ENCODE measurements at places on chromosomes 7 and 10.

DNA sequence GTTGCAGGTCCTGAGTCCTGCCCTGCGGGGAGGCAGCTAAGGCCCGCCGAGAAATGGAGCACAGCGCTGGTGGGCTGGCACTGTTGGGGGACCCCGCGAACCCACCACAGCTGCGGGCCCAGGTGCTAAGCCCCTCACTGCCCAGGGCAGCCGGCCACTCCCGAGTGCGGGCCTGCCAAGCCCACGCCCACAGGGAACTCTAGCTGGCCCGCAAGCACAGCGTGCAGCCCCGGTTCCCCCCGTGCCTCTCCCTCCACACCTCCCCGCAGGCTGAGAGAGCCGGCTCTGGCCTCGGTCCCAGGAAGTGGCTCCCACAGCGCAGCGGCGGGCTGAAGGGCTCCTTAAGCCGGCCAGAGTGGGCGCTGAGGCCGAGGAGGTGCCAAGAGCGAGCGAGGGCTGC, 3.5 kb upstream of the NSMCE4A start:
- DNase-seq, result no peak

DNA sequence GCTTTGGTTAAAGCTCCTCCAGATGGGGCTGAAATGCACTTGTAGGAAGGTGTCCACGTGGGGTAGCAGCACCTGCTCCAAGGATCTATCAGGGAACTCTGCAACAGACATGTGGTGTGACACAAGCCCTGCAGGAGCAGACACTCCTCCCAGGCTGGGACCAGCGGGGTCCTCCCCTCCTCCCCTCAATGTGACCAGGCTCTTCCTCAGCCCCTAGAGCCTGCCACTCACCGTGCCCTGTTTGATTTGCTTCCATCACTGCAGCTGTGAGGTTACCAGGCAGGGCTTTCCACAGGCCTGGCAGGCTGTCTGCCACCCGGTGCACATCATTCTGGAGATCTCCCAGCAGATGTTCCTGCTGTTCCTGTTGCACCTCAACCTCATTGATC, 13.4 kb downstream of the MMRN2 start:
- no peak for DNase-seq

DNA sequence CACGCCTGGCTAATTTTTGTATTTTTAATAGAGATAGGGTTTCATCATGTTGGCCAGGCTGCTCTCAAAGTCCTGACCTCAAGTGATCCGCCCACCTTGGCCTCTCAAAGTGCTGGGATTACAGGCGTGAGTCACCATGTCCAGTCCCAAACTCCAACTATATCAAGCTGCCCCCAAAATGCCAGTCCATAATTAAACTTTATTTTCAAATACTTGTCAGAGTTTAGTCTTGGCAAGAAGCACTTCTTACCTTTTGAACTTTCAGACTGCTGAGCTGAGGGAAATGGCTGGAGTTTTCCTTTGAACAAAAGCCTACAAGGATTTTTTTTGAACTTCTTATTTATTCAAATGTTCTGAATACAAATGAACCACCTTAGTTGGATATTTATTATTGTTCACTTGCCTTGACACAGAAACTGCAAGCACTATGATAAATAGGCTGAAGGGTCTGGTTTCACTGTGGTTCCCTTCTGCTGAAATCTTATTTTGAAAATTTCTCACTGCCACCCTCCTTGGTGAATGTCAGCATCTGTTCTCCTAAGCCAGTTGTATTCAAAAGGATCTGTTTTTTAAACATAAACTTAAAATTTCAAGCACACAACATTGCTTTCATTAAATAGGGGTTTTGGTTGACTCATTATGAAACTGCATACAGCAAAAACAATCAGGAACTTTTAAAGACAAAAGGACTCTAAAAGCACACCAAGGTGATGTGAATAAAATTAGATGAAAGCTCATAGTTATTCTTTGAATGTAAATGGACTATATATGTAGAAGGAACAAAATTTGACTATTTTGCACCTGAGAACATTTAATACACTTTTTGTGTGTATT, 101.7 kb upstream of the SLC26A5 start:
- DNase-seq, result no peak

- no peak for DNase-seq
Measured at GRCh38 chr7:127581716-127582115, 3.7 kb downstream of the GCC1 start.

GRCh38 chr10:18608596-18608995, 42.8 kb downstream of the NSUN6 start:
- no peak for DNase-seq

DNA sequence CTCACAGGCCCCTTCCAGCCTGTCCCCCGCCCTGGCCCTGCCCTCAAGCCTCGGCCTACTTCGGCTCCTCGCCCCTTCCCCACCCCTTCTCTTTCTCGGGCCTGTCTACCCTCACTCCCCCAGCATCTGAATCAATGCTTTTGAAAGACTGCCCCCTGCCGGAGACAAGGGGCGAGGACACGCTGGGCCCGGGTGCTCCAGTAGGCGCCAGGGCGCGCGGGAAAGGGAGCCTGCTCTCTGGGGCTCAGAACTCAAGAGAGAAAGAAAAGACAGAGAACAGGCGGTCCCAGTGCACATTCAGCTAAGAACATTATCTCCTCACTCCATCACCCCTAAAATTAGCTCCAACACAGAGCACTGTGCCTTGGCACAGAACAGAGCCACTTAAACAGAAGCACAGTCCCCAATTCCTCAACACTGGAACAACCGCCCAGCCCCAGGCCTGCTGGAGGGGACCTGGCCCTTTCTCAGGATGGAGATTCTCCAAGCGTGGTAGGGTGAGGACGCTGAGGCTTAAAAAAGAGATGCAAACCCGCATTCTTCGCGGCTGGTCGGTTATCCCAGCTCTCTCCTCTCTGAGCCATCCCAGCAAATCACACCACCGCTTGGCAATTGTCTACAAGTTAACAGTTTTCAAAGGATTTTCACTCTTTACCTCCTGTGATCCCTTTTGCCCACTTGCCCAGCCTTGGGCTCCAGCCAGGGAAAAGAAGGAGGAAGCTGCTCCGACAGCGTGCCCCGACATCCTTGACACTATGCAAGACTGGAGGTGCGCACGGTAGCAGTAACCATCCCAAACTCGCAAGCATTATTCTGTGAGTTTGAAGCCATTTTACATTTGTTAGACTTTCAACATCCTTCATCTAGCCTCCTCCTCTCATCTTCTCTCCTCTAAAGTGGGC, 2.1 kb downstream of the GIGYF1 start:
- peak; percentile 75 for DNase-seq

DNA sequence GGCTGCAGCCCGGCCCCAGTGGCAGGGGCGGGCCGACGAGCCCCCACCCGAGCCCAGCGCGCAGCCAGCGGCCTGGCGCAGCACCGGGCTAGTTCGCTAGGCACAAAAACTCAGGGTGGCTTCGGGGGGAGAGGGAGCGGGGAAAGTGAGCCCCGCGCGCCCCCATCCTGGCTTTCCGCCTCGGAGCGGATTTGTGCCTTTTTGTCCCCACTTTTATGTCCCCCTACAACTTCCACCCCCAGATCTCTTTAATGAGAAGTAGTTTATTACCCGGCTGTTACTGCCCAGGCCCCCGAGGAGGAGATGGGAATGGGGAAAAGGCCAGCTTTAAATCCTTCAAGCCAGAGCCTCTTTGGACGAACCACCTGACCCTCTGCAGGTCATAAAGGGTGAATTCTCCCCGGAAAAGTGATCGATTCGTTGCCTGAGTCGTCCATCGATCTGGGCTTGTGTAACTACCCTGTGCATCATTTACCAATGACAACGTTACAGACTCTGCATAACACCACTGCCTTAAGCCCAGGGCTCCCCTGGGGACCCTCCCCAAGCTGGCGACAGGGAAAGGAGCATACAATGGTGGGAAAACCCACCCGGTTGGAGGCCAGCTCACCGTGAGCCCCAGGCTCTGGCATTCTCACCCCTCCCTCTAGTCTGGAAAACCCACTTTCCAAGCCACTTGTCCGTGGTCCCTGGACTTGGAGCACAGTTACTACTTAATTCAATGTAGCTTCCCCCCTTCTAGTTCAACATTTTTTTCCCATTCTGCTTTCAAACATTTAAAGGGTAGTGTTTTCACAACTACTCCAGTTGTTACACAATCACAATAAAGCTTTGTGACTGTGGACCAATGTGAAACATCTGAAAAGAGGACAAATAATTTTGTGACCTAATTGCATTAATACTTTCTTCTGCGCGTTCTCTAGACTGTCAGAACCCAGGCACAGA, 748 bp upstream of the SH3PXD2A start:
- DNase-seq, result no peak

Data from stimulated activated CD4-positive, alpha-beta T cell treated with anti-CD3 and anti-CD28 coated beads, Interleukin-1b, Interleukin-23, amount 100 ng/mL, for 1 hour (primary cell).